ENCODE measurements at places on chromosomes 1 and 21.

GRCh38 chr1:223794136-223794880 is 51.4 kb downstream of the TP53BP2 start:
- DNase-seq: no peak

DNA sequence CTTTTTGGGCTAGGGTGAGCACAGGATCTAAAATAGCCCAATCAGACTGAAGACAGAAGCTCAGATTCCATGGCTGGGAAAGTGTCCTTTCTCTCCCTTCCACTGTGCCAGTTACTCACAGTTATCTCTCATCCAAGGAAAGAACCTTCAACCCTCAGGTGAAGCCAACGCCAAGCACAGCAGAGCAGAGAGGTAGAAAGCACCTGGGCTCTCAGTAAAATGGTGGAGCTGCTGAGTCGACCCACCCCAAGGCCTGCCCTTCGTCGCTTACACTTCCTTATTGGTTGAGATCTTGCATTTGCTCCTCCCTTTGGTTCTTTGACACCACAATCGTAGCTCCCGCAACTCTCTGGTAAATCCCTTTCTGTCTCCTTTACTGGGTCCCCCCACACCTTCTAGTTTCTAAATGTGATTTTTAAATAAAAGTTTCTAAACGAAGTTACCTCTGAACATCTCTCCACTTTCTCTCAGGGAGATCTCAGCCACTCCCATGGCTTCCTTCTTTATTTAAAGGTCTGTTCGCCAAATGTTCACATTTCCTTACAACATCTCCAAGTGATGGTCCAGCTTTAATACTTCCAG is 27.5 kb upstream of the SLC30A1 start:
- no peak for DNase-seq

- DNase-seq: no peak
These were observed 27.7 kb downstream of the TNFRSF9 start for GRCh38 chr1:7912743-7913557.

DNA sequence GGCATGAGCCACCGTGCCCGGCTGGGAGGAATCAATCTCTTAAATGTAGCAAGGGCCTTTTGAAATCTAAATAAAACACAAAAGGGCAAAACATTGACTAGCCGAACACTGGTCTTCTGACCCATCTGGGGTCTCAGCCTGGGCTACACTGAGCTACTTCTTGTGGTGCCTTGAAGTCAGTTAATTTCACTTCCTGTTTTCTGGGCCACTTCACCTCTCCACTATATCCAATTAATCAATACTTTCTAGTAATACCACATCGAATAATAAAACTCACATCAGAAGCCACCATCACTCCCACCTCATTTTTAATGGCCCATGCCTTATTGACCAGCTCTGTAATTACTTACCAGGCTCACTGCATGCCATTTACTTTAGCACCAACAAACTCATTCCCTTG is 138.0 kb upstream of the SAMSN1 start:
- DNase-seq: no peak

GRCh38 chr1:232305050-232305449 is 324.9 kb downstream of the SIPA1L2 start:
- DNase-seq: no peak

- DNase-seq: no peak
These were observed 65.7 kb downstream of the DTL start for GRCh38 chr1:212101251-212101650.

DNA sequence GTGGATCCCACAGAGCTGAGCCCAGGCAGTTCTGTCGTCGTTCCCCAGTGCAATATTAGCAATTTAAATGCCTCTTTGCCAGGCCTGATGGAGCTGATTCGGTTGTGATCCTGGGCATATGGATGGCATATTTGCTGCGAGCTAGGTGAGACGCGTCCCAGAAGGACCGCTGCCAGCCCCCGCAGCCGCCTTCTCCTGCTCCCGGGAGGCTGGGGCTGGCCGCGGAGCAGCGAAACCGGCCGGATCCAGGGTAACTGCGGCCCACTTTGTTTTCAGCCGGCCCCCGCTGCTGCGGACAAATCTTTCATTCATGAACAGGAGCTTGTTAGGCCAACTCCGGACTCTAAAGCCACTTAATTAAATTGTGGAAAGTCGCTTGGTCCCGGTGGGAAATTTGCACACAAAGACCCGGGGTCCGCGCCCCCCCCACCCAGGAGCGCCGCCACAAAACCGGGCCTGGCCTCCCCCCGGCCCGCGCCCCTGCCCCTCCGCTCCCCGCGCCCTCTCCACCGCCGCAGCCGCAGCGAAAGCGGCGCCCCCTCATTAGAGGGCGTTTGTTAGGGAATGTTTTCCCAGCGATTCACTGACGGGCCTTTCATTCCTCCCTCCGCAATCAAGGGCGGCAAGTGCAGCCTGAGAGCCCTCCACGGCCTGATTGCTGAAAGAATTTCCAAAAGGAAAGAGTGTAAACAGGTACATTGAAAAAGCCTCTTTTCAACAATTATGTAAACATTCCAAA is 383.3 kb downstream of the RRAGC start:
- no peak for DNase-seq

DNA sequence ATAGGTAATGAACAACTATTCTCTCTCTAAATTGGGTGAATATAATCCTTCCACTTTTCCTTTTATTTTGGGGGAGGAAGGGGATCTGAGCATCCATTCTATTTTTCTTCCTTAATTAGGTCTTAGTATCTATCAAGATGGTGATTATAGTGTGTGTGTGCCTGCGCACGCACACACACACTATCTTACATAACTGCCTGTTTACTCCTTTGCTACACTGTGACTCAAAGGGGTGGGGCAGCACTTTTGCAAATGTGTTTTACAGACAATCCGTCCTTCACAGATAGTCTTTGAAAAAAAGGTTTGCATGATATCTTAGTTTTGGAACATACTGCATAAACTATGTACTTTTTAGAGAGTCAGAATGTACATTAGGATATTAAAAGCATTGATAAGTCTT is 191.5 kb downstream of the SDCCAG8 start:
- no peak for DNase-seq

GRCh38 chr1:47687631-47688460 is 250.0 kb downstream of the FOXD2 start:
- DNase-seq: no peak

DNA sequence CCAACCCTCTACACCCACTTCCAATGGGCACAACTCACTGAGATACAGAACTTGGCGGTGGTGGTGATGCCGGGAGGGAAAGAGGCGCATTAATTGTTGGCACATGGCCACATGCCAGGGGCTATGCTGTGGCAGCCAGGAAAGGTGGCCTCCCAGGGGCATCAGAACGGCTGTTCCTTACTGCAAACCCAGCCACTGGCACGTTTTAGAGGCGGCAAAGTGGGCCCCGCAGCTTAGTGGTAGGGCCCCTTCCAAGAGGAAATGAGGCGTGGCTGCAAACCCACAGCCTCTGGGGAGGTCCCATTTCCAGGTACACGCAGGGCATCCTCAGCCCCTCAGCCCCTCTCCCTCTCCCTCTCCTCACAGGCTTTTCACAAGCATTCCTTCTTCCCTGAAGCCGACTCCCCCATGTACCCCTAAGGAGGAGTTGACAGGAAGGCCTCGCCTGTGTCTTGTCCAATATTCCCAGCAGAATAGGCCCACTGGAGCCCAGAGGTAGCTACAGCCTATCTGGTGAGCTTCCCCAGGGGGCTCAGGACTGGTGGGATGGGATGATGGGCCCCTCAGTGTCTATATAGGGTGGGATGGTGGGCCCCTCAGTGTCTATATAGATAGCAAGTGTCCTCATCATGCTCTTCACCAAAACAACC is 166.2 kb downstream of the CLIC6 start:
- no peak for DNase-seq

- no peak for DNase-seq
These were observed 91.7 kb downstream of the TYW3 start for GRCh38 chr1:74824497-74825107.

GRCh38 chr1:111475701-111476100 is 1.9 kb downstream of the C1orf162 start:
- DNase-seq: peak; percentile 26

DNA sequence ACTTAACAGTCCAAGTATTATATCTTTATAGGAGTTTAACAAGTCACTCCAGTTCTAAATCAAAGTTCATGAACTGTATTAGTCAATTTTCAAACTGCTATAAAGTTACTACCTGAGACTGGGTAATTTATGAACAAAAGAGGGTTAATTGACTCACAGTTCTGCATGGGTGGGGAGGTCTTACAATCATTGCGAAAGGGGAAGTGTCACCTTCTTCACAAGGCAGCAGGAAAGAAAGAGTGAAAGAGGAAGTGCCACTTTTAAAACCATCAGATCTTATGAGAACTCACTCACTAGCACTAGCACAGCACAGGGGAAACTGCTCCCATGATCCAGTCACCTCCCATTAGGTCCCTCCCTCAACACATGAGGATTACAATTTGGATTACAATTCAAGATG is 70.0 kb downstream of the CLCA4 start:
- DNase-seq: no peak

DNA sequence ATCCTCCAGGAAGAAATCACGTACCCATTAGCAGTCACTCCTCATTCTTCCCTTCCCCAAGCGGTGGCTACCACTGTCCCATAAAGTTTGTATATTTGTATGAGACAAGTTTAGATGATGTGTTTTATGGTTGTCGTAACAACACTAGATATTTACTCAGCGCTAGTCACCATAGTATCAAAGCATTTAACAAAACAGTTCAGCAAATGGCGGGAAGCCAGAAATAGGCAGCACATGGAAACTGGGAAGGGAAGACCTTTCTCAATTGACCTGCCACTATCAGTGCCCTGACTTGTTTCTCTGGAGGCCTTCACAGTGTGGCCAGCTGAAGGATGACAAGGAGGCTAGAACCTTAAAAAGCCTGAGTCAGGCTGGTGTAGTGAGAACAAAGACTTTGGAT is 31.1 kb downstream of the CNST start:
- DNase-seq: no peak

- no peak for DNase-seq
These were observed 8.6 kb downstream of the ST6GALNAC3 start for GRCh38 chr1:76083189-76083588.

DNA sequence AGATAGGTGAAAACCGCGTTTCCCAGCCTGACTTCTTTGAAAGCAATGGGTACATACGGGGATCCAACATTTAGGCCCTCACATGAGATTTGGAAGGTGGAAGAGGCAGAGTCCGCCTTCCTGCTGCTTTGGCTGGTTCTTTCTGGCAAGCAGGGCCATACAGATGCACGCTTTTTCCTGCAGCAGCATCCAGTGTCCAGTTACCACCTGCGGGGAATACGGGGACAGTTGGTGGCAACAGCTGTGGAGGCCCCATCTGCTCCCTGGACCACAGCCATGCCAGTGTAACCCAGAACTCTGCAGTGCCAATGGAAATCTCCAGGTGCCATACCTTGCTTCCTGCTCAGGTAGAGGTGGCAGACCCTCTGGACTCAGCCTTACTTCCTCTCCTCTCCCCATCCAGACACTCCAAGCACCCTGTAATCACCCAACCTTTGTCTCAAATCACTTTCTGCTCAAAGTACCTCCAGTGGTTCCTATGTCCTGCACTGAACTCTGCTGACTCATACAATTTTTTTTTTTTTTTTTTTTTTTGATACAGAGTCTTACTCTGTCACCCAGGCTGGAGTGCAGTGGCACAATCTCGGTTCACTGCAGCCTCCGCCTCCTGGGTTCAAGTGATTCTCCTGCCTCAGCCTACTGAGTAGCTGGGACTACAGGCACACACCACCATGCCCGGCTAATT is 68.3 kb downstream of the SLC16A1 start:
- no peak for DNase-seq

- DNase-seq: no peak
These were observed at the start of gene TPM3 for GRCh38 chr1:154191990-154192461. TPM3 (minus strand) TSS chr1:154192100; CDS start chr1:154192018, 82 bp downstream.

DNA sequence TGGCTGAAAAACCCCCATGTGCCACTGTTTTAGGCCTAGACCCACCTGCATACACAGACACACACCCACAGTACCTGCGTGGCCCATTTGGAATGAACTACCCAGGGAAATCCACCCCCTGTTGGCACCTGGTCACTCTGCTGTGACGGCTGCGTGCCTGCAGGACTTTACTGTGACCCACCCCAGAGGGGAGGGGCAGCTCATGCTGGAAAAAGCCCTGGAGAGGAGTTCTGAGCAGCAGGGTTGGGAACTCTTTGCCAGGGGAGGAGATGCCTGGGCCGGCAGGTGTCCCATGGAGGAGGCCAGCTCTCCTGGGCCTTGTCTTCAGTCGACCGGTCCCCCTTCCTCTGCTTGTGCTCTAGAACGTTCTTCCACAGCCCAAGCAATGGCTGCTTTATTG is 87.3 kb upstream of the CSF3R start:
- no peak for DNase-seq

DNA sequence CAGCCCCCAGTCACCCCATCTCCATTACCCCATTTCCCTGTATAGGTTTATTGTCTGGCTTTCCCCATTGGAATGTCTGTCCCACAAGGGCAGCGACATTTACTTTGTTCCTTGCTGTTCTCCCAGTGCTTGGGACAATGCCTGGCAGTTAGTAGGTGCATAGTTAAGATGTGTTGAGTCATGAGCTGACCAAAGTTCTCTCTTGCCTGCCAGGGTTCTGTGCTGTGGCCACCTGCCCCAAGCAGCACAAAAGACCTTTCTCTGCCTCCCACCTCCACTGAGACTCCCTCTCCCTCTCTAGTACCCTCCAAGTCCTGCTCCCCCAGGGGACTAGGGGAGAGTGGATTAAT is 40.0 kb downstream of the TMCO4 start:
- DNase-seq: no peak

- DNase-seq: no peak
These were observed 2.8 kb upstream of the COL18A1 start for GRCh38 chr21:45401916-45402900.

GRCh38 chr1:202235856-202236837 is 42.5 kb downstream of the LGR6 start:
- DNase-seq: peak; percentile 32

DNA sequence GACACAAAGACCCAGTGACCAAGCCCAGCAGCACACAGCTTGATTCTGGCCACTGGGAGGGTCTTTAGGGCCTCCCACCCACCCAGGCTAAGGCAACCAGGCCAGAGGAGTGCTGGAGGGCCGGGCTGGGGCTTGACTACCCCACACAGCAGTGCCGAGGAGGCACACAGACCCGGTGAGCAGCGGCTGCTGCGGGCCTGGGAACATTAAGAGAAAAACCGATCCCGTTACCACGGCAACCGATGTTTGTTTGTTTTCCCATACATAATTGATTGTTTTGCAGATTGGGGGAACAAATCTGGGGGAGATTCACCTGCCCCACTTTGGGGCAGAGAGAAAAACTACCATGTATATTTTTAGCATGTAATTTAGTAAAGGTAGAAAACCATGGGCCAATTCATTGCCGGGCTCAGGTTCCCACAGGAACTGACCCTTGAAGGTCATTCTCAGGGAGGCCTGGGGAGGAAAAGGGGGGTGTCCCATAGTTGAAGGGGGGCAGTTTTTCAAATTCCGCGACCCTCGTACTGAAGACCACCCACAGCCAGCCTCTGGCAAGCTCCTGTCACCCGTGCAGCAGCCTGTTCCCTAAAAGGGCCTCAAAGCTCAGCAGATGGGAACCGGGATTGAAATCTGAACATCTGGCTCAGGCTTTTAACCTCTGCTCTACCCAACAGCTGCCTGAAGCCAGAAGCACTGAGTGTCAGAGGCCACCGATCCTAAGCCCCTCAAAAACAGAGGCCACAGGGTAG is 35.3 kb downstream of the CHD5 start:
- DNase-seq: no peak

- no peak for DNase-seq
These were observed 19.0 kb downstream of the BACE2 start for GRCh38 chr21:41186755-41187536.

All from CD4-positive, alpha-beta T cell treated with Interleukin-6 at 100 ng/mL for 8 hours (primary cell).